ENCODE measurements at places on chromosomes 1 and 21. TPM values are rescaled to one million over a fixed set of nuclear protein-coding genes. Genes with fewer than 3 reads are reported as not detected.
A peak's percentile ranks its signal among the peaks of the same experiment; 100 is the strongest.

DNA sequence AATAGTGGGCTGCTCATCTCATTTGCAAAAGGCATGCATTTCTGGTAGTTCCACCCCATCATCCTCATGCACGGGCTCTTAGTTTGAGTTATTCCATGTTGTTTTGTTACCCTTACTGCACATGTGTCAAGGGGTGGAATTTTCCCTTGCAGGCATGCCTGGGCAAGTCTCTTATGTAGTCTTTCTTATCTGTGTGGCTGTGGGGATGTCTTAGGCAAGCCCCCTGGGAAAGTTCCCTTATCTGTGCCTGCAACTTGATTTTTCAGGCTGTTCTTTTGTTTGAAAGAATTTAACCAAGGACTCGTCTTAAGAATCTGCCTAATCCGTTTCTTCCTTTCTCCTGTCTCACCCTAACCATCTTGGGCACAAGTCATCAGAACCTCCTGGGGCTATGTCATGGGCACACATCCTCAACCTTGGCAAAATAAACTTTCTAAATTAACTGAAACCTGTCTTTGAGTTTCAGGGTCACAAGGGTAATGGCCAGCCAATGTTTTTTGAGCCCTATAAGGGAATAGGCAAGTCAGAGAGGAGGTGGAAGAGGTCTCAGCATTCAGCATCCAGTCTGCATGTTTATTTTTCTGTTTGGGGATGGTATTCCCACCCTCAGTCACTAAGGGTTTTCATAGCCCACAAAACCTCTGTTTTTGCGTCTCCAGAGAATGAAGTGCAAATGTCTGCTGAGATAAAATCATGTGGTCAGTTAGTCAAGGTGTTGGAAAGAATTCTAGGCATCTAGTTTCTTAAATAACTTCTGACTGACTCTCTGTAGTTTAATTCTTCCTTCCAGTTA lies 579.7 kb downstream of the PLA2G4A start:
- DNase-seq = peak; percentile 13

Gene KIAA0040
- total RNA-seq = 0.22 TPM

- no peak for DNase-seq
Observed at GRCh38 chr1:217812175-217812574, 181.0 kb downstream of the SPATA17 start.

Gene BLACAT1
- not detected for total RNA-seq

GRCh38 chr1:84896279-84896678 lies 3.3 kb upstream of the LPAR3 start:
- DNase-seq = no peak

Gene KRTAP19-3
- total RNA-seq = not detected

Gene RGS13
- not detected for total RNA-seq

DNA sequence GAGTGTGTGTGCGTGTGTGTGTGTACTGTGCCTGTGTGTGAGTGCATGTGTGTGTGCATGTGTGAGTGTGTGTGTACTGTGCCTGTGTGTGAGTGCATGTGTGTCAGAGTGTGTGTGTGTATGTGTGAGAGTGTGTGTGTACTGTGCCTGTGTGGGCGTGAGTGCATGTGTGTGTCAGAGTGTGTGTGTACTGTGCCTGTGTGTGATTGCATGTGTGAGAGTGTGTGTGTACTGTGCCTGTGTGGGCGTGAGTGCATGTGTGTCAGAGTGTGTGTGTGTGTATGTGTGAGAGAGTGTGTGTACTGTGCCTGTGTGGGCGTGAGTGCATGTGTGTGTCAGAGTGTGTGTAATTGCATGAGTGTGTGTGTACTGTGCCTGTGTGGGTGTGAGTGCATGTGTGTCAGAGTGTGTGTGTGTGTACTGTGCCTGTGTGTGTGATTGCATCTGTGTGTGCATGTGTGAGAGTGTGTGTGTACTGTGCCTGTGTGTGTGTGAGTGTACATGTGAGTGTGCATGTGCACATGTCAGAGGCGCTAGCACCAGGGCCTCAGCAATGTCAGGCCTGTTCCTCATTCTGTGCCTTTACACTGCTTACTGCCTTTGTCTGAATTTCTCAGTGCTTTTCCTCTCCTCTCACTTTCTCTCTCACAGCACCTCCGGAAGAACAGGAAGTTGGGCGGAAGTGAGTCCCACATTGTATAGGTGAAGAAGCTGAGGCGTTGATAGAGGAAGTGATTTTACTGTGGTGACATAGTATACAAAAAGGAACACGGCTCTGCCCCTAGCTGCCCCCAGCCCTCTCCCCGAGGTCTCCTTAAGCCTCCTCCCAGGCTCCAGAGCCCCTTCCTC lies 4.9 kb downstream of the SLC5A9 start:
- DNase-seq = no peak

DNA sequence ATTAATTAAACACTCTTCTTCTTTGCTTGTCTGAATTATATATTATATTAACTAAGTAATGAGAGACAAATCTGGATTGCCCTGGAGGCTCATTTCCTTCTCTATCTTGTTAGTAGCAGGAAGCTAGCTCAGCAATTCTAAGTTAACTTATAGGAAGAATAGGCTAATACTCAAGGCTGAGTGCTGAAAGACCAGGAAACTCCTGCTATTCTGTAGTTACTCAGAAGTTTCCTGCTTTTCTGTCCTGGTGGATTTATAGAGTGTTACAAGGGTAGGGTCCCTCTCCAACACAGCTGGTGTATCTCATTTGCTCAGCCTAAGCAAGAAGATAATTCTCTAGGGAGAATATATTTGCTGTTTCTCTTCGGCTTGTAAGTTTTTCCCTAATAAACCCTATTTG lies 29.2 kb downstream of the HSPA13 start:
- DNase-seq = no peak

GRCh38 chr1:226121049-226121586 lies 58.6 kb downstream of the H3-3A start:
- no peak for DNase-seq

Gene NUDT4B
- total RNA-seq = 24.0 TPM

Gene KIAA1614
- 8.6 TPM for total RNA-seq

Gene S100A12
- total RNA-seq = not detected

DNA sequence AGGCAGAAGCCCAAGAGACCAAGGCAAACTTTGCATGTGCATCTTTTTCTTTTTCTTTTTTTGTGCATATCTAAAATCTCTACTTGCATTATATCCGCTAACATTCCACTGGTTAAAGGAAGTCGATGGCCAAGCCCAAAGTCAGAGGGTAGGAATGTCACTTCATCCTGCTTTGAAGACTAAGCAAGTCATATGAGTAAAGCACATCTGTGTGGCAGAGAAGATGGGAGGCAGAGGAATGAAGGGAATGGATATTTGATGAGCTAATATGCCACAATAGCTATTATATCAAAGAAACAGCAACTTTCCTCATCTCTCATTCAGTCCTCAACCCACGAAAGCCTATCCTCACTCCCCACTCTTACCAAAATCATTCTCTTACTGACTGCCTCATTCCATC lies 59.3 kb downstream of the RNF220 start:
- no peak for DNase-seq

DNA sequence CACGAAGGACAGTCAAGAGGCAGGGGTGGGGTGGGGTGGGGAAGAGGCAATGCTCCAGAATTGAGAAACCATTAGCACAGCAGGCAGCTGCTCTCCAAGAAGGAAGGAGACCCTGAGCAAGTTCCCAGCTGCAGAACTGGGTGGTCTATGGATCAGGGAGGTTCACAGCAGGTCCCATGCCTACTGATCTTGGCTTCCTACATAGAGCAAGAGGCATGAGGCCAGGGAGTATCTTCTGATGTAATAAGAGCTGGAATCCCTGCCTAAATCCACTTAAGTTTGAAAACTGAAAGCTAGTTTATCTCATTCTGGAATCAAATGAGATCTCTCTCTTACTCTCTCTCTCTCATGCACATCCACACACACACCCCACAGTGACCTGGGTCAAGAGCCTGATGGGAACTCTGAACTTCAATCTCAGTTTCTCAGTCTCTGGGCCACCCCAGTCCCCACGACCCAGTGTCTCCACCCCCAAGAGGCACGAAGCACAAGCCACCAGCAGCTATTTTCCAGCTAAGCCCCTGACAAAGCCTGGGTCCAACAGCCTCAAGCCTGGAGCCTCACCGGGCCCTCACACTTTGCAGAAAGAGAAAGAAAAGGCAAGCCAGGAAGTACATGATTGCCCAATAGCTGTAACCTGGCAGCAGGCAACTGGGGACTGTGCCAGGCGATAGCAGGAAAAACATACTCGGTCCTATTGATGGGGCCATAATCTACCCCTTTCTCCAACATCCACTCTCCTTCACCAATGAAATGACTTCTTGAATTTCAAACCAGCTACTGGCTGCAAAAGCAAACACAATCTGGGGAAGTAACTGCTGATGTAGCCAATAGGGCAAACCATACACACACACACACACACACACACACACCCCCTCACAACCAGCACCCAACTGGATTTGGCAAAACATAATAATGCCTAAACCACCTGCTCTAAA lies 2.2 kb downstream of the NUAK2 start:
- DNase-seq = peak; percentile 71

- DNase-seq = no peak
Observed at GRCh38 chr1:17065666-17066065, 11.8 kb upstream of the SDHB start.

GRCh38 chr1:206498685-206499084 lies 8.6 kb upstream of the RASSF5 start:
- DNase-seq = no peak

GRCh38 chr1:69045572-69045971 lies 522.1 kb upstream of the LRRC7 start:
- no peak for DNase-seq

Gene VTCN1
- total RNA-seq = not detected

- DNase-seq = no peak
Observed at GRCh38 chr21:15534450-15534886, 195.3 kb upstream of the USP25 start.

Gene LSS
- total RNA-seq = 45.7 TPM

- no peak for DNase-seq
Observed at GRCh38 chr1:37748565-37748964, 16.4 kb downstream of the EPHA10 start.
